Caki2 (cell line): ENCODE measurements at places on chromosomes 5 and 9. TPM values are rescaled to one million over a fixed set of nuclear protein-coding genes. Genes with fewer than 3 reads are reported as not detected.
A peak's percentile ranks its signal among the peaks of the same experiment; 100 is the strongest.

GAS1 gene
- total RNA-seq, result 5.4 and 6.5 TPM in 2 replicates

TMEM141 gene
- 230 and 313 TPM in 2 replicates for total RNA-seq

RLN1 gene
- not detected in 2 replicates for total RNA-seq

ACOT12 gene
- total RNA-seq, result not detected in 2 replicates

GHR gene
- not detected in 2 replicates for total RNA-seq

CCL19 gene
- total RNA-seq, result not detected in 2 replicates

DMRT3 gene
- not detected in 2 replicates for total RNA-seq

GOLPH3 gene
- 55.1 and 59.3 TPM in 2 replicates for total RNA-seq

SLC6A18 gene
- not detected in 2 replicates for total RNA-seq

SPINK13 gene
- 0.14 and 1.3 TPM in 2 replicates for total RNA-seq

SLC1A3 gene
- total RNA-seq, result not detected in 2 replicates

NOTCH1 gene
- total RNA-seq, result 7.2 and 7.9 TPM in 2 replicates

DNA sequence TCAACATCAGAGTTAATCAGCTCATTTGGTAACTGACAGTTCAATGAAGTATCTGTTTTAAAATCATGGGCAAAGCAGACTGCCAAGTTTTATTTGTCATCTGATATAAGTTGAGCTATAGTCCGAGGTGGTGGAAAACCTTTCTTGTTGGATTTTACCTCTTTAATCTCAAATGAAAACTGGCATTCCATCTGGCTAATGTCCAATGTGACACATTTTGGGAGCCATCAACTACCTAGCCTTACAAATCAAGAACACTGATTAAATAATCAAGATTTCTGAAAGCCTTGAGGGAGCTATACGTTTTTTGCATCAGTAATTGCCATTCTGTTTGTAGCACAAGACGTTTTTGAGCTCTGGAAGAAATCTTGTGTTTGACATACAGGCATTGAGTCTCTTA lies 1380.5 kb upstream of the WWC1 start:
- no peak for DNase-seq

- peak; percentile 80 for DNase-seq
Observed at GRCh38 chr5:73946919-73947602, 321.1 kb downstream of the ARHGEF28 start.

GRCh38 chr5:161009194-161009593 lies 157.2 kb upstream of the ATP10B start:
- DNase-seq, result no peak

DNA sequence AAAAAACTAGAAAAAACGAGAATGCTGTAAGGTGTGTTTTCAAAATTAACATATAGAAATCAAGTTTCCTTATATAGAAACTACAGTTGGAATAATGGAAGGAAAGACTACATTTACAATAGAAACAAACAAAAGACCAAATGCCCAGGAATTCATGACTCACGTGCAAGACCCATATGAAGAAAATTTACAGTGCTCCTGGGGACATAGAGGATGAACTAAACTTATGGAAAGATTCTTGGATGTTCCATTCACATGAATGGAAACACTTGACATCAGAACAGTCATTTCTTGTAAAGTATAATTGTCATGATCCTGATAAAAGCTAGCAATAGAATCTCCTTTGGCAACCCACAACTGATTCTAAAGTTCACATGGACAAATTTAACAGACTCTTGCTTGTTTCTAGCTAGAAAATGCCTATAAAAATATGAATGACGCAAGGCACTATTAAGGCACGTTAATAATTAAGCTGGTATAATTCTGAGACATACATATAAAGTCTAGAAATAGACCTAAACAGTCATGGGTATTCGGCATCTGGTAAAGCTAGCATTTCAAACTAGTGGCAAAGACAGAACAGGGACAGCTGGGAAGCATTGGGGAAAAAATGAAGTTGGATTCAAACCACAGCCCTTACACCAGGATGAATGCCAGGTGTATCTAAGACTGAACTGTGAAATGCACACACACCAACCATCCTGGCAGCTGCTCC lies 5.1 kb upstream of the ZFP62 start:
- no peak for DNase-seq

DNA sequence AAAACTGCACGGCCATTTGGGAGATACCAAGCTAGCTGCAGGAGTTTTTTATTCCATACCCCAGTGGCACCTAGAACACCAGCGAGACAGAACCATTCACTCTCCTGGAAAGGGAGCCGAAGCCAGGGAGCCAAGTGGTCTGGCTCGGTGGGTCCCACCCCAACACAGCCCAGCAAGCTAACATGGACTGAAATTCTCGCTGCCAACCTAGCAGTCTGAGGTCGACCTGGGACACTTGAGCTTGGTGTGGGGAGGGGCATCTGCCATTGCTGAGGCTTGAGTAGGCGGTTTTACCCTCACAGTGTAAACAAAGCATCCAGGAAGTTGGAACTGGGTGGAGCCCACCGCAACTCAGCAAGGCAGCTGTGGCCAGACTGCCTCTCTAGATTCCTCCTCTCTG lies 108.9 kb upstream of the CHD1 start:
- DNase-seq, result no peak

DNA sequence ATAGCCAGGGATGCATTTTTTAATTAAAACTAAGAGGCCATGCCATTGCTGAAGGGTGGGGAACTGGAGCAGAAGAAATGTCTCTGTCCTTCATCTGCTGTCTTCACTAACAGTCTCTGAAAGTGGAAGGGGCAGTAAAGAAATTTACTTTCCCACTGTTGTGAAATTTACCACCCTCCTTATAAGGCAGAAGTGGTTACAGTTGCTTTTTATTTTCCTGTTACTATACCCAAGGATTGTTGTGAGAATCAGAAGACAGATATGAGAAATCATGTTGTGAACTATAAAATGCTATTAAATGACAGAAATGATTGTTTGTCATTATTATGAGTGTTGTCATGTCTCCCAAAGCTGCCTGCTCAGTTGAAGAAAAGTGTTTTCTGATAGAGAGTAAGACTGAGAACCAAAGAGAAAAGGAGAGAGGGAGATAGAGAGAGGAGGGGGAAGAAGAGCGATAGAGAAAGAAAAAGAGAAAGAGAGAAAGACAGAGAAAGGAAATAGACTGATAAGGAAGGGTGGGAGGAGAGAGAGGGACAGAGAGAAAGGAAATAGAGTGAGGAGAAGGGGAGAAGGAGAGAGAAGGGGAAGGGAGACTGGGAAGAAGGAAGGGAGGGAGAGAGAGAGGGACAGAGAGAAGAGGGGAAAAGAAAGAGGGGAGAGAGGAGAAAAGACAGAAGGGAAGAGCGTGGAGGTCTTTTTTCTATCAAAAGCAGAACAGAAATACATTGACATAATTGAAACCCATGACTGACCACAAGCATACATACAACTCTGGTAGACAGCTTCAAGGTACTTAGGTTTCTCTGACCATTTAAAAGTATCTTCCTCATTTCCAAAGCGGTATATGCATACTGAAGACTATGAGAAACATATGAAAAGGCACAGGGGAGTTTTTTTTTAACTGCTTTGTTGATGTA lies 22.5 kb downstream of the SEC61B start:
- no peak for DNase-seq

DNA sequence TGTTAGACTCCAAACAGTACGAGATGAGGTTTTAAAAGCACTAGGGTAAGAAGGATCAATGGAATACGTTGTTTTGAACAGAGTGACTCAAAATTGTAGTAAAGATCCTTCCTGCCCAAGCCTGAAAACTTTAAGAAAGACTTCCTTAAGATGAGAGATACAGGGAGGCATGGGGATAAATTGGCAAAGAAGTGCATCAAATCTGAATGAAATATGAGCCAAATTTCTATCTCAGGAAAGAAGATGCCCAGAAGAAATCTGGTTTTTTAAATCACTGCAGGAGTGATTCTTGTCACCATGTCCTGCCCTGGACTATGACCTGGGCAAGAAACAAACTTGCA lies 14.9 kb downstream of the FCN2 start:
- no peak for DNase-seq

DNA sequence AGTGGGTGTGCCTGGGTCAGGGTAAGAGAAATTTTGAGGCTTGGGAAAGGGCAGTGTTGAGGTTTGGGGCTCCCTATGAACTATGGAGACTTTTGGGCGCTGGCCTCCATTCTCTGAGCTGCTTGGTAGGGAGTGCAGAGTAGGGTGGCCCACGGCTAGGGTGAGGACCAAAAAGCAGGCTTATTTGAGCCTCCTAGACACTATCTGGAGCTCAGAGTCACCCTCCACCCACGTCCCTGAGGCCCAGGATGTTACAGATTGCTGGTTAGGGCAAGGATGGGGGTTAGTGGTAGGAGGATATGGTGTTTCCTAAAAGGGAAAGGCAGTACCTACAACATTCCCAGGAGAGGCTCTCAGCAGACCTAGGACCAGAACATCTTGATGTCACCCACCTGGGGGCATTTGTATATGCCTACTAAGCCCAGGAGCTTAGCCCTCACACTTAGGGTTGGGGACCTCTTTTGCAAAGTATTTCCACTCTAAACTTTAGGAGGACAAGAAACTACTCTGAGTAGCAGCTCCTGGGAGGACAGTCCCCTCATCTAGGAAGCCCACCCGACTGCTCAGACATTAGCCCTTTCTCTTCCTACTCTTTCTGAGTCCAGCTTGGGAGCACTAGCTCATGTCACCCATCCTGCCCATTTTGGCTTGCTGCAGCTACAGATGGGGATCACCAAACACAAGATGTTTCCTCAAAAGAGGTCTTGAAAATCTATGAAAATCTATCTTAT lies 2.3 kb downstream of the SHROOM1 start:
- DNase-seq, result no peak

DNA sequence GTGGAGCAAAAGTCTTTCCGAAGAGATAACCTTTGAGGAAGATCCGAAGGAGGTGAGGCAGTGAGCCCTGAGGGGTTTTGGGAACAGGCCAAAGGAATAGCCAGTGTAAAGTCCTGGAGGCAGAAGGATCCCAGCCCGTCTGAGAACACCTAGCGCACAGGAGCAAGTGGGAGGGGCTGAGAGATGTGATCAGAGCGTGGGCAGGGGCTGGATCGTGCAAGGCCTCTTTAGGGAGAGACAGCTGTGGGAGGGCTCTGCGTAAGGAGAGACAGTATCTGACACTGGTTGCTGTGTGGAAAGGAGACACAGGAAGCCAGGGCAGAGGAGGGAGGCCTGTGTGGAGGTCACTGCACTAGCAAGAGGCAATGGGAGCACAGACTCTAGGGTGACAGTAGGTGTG lies 68.2 kb downstream of the BARX1 start:
- DNase-seq, result no peak

DNA sequence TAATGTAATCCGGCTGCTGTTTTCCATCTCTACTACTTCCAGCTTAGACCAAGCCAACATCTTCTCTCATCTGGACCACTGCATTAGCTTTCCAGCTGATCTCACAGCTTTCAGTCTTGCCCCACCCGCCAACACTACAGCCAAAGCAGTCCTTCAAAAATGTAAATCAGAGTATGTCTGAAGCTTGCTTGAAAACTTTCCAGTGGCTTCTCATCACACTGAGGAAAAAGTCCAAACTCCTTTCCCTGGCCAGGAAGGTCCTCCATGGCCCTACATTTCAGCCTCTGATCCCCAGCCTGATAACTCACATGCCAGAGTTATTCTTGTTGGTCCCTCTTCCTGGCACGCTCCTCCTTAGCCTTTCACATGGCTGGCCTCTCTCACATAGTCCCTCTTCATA lies 38.5 kb downstream of the TTC1 start:
- no peak for DNase-seq

GRCh38 chr5:132592521-132592920 lies 35.7 kb downstream of the RAD50 start:
- DNase-seq, result no peak

GRCh38 chr5:154118893-154119336 lies 71.6 kb upstream of the GALNT10 start:
- peak; percentile 78 for DNase-seq

DNA sequence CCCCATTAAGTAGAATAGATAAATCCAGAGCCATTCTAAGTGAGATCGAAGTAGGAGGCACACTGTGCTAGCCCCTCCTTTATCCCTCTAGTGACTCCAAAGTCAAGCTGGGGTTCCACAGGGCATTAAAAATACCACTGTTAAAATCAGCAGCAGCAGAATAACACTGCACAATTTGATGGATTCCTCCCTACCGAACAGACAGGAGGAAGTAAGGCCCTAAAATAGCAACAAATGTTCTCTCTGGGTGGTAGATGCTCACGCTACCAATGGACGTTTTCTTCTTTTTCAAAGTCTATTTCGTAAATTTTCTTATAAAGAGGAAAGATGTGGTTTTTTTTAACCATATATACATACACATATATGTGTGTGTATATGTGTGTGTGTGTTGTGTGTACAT lies 54.4 kb downstream of the FBXW11 start:
- DNase-seq, result no peak

- DNase-seq, result no peak
Observed at GRCh38 chr5:58851153-58851552, 268.3 kb downstream of the RAB3C start.

- DNase-seq, result no peak
Observed at GRCh38 chr5:76099286-76099702, 16.1 kb downstream of the SV2C start.

DNA sequence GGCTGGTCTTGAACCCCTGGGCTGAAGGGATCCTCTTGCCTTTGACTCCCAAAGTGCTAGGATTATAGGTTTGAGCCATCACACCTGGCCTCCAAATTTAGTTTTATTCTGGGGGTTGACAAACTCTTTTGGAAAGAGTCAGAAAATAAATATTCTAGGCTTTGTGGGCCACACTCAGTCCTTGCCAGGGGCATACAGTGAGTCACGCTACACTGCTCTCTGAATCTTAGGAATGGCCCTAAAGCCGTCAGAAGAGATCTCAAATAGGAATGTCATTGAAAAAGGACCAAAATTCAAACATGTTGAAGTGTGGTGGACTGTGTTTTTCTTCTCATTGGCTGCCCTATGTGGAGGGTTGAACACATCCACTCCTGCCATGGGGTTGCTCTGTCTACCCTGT lies 127.7 kb upstream of the BASP1 start:
- no peak for DNase-seq

DNA sequence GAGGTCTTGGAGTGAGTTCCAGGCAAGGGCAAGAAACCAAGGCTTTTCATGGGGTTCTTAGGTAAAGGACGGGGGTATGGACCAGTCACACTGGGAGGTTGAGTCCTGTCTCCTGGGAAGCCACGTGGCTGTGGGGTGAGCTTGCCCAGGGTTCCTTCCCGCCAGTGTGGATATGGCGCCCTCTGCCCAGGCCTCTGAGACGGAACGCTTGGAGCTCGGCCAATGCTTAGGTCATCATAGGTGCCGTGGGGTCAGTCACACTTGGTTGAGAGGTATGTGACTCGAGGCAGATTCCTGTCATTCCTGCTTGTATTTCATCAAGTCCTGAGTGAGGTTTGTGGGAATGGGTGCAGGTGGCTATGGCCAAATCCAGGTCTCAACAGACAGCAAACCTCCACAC lies 46.2 kb downstream of the TENT4A start:
- peak; percentile 88 for DNase-seq
